GM23248 (cell line): ENCODE measurements at places on chromosomes 11 and 22. TPM values are rescaled to one million over a fixed set of nuclear protein-coding genes. Genes with fewer than 3 reads are reported as not detected.

DNA sequence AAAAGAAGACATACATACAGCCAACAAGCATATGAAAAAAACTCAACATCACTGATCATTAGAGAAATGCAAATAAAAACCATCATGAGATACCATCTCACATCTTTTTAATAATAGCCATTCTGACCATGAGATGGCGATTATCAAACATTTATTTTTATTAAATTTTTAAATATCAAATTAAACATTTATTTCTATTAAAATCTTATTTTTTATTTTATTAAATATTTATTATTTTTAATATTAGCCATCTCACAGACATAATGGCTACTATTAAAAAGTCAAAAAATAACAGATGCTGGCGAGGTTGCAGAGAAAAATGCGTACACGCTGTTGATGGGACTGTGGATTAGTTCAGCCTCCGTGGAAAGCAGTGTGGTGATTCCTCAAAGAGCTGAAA is 264.8 kb upstream of the TENM4 start:
- no peak overlapping the region for H3K4me3 ChIP-seq
- H3K27me3 ChIP-seq = no peaks in the 10 kb centered on the region
- no peaks in the 10 kb centered on the region for H3K36me3 ChIP-seq
- no peak overlapping the region for H3K27ac ChIP-seq
- H3K4me1 ChIP-seq = no peaks in the 10 kb centered on the region

DNA sequence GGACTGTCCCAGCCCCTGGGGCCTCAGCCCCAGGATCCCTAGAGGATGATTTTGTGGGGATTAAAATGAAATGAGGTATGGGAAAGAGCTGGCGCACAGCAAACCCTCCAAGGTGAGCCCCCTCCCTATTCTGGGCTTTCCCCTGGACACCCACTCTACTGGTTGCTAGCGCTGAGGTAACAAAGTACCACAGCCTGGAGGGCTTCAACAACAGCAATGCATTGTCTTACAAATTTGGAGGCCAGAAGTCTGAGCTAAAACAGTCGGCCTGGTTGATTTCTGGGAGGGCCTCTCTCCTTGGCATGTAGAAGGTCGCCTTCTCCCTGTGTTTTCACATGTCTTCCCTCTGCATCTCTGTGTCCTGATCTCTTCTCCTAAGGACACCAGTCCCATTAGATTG is 913.6 kb downstream of the NTM start:
- no peak overlapping the region for H3K4me3 ChIP-seq
- no peaks in the 10 kb centered on the region for H3K36me3 ChIP-seq
- H3K4me1 ChIP-seq = peaks cover 3% of the 10 kb centered on the region
- DNase-seq = no peak
- no peak overlapping the region for H3K27ac ChIP-seq

DNA sequence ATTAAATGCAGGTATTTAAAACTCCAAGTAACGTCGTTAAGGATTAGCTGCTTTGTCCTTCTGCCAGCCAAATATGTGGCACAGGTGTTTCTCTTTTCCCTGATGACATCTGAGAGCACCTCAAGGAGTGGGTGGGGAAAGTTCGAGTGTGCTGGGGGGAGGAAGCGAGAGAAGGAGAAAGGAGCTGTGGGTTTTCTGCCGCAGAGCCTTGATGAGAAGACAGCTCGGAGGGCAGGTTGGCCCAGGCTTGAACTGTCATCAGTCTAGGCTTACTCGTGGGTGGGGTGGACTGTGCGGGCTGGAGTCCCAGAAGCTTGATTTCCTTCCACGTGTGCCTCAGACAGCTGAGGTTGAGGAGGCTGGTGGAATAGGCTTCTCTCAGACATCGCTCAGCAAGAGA is 15.2 kb upstream of the SORL1-AS1 start:
- no peak overlapping the region for H3K27ac ChIP-seq
- no peak overlapping the region for H3K4me3 ChIP-seq
- DNase-seq = peak; percentile 24
- no peaks in the 10 kb centered on the region for H3K36me3 ChIP-seq
- H3K27me3 ChIP-seq = no peaks in the 10 kb centered on the region

- H3K27ac ChIP-seq = no peak overlapping the region
- H3K4me1 ChIP-seq = no peaks in the 10 kb centered on the region
- H3K36me3 ChIP-seq = no peaks in the 10 kb centered on the region
- no peak overlapping the region for H3K4me3 ChIP-seq
- DNase-seq = no peak
Observed at GRCh38 chr11:89205378-89205777, 27.7 kb downstream of the TYR start.

- H3K4me1 ChIP-seq = no peaks in the 10 kb centered on the region
- no peak for DNase-seq
Observed at GRCh38 chr11:539971-540481, 2.7 kb downstream of the LRRC56 start.

- peaks cover 43% of the 10 kb centered on the region for H3K27me3 ChIP-seq
- no peaks in the 10 kb centered on the region for H3K36me3 ChIP-seq
- DNase-seq = no peak
- H3K4me3 ChIP-seq = no peak overlapping the region
- H3K27ac ChIP-seq = no peak overlapping the region
Observed at GRCh38 chr22:50009251-50009650, 3.3 kb downstream of the IL17REL start.

- DNase-seq = peak; percentile 60
- no peak overlapping the region for H3K27ac ChIP-seq
Observed at GRCh38 chr11:124740277-124740882, 638 bp downstream of the NRGN start.

- H3K36me3 ChIP-seq = no peaks in the 10 kb centered on the region
- DNase-seq = no peak
- H3K27me3 ChIP-seq = no peaks in the 10 kb centered on the region
- H3K4me1 ChIP-seq = no peaks in the 10 kb centered on the region
- no peak overlapping the region for H3K4me3 ChIP-seq
Observed at GRCh38 chr22:48709453-48709852, 1118.2 kb downstream of the BRD1 start.

GRCh38 chr11:67648140-67648795 is 2.3 kb downstream of the ACY3 start:
- no peaks in the 10 kb centered on the region for H3K27me3 ChIP-seq
- no peaks in the 10 kb centered on the region for H3K36me3 ChIP-seq
- no peak overlapping the region for H3K4me3 ChIP-seq
- DNase-seq = peak; percentile 22
- no peak overlapping the region for H3K27ac ChIP-seq

DNA sequence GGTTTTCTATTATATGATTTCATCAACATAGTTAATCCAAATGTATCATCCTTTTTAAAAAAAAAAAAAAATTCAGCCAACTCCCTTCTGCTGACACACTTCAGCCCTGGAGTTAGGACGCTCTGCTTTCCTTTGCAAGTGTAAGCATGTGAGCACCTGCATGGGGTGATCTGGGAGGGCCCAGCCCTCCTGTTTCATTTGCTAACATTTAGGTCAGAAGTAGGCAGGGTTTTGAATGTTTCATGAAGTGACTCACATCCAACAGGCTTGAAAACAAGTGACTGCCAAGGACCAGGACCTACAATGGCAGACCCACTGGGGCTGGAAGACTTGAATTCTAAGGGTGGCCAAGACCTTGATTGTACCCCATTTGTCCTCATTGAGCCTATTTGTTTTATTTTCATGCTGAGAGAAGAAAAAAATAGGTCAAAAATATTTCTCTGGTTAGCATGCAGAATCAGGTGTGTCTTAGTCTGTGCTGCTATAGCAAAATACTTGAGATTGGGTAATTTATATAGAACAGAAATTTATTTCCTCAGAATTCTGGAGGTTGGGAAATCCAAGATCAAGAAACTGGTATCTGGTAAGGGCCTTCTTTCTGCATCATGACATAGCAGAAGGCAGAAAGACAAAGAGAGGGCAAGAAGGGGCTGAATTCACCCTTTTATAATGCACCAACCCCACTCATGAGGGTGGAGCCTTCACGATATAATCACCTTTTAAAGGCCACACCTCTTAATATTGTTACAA is 137.6 kb downstream of the CD44 start:
- H3K4me1 ChIP-seq = peaks cover 22% of the 10 kb centered on the region
- no peaks in the 10 kb centered on the region for H3K27me3 ChIP-seq
- no peak overlapping the region for H3K4me3 ChIP-seq
- H3K27ac ChIP-seq = 0 out of 2 replicates have a peak overlapping the region, but pooled peaks have one; percentile 16

DNA sequence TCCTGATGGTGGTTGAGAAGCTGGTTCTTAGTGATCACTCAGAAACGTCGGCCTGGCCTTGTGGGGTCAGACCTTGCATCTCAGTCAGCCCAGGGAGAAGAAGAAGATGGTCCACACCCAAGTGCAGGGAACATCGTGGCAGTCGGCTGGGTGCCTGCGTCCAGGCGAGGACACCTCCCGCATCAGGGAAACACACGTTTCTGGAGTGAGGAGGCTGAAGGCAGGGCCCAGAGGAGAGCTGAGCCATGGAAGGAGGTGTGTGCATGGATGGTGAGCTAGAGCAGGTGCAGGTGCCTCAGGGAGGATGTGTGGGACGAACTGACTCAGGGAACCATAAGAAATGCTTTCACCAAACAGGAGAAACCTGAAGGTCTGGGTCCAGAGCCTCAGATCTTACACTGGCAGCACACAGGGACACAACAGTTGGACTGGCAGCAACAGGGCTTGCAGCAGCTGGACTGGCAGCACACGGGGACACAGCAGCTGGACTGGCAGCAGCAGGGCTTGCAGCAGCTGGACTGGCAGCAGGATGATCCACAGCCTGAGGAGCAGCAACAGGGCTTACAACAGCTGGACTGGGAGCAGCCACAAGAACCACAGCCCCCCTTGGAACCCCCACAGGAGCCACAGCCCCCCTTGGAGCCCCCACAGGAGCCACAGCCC is 632 bp downstream of the KRTAP5-2 start:
- H3K4me1 ChIP-seq = no peaks in the 10 kb centered on the region
- no peak overlapping the region for H3K4me3 ChIP-seq
- no peak overlapping the region for H3K27ac ChIP-seq
- no peak for DNase-seq

GRCh38 chr11:105636496-105636895 is 26.6 kb downstream of the GRIA4 start:
- no peak for DNase-seq
- no peaks in the 10 kb centered on the region for H3K36me3 ChIP-seq
- H3K27ac ChIP-seq = no peak overlapping the region
- H3K27me3 ChIP-seq = no peaks in the 10 kb centered on the region

DNA sequence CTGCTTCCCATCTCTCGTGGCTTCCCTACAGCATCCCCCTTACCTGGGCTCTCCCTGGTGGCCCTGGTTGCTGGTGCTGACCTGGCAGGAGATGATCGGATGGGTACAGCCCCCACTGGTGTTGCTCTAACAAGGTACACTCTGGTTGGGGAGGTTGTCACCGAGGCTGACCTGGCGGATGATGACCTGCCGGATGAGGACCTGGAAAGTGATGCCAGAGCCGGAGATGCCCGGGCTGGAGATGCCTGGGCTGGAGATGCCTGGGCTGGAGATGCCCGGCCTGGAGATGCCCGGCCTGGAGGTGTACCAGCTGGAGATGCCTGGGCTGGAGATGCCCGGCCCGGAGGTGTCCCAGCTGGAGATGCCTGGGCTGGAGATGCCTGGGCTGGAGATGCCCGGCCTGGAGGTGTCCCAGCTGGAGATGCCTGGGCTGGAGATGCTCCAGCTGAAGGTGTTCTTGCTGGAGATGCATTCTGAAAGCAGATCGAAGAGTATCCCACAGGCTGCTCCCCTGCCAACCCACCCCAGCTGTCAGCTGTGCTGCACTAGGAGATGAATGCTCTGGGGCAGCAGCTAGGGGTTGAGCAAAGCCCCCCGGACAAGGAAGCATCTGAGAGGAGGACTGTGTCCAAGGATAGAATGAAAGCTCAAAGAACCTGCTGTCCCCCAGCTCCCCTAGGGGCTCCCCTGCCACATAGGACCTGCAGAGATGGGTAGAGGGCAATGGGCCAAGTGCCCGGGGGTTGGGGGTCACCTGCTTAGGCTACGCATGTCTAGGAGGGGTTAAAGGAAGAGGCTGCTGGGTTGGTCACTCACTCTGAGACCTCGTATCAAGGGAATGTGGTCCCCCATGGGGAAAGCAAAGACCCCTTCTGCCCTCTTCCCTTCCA is 10.6 kb downstream of the TMPRSS13 start:
- H3K4me1 ChIP-seq = no peaks in the 10 kb centered on the region
- no peak overlapping the region for H3K4me3 ChIP-seq
- no peaks in the 10 kb centered on the region; the same call in 1 of the 2 replicates for H3K27me3 ChIP-seq
- no peak overlapping the region for H3K27ac ChIP-seq
- H3K36me3 ChIP-seq = no peaks in the 10 kb centered on the region
- DNase-seq = no peak

DNA sequence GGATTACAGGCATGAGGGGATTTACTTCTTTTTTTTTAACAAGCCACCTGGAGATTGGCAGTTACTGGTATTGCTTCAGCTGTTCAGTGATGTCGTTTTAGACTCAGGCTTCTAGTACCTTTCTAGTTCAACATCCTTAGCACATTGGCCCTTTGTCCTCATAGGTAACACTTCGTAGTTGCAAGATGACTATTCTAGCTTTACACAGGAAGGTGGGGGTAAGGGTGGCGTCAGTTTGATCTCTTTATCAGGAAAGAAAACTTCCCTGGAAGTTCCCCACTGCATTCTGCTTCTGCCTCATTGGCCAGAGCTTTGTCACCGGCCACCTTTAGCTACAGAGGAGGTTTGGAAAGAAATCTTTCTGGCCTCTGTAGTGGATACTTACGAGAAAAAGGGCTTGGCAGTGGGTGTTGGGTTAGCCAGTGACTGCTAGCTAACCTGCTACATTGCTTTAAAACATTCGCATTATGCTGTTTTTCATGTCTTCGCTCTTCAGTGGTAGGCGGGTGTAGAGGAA is 40.7 kb downstream of the SFI1 start:
- H3K27me3 ChIP-seq = no peaks in the 10 kb centered on the region
- H3K4me3 ChIP-seq = no peak overlapping the region
- no peak for DNase-seq
- H3K27ac ChIP-seq = no peak overlapping the region

- H3K4me1 ChIP-seq = no peaks in the 10 kb centered on the region
- peaks cover 12% of the 10 kb centered on the region; the same call in 1 of the 2 replicates for H3K27me3 ChIP-seq
- H3K27ac ChIP-seq = no peak overlapping the region
- no peaks in the 10 kb centered on the region for H3K36me3 ChIP-seq
- no peak for DNase-seq
Observed at GRCh38 chr11:101511065-101511464, 72.7 kb downstream of the TRPC6 start.

C11orf16 gene
- total RNA-seq = not detected in 2 replicates

ZNHIT2 gene
- 12.3 and 13.2 TPM in 2 replicates for total RNA-seq

FJX1 gene
- 30.9 and 37.0 TPM in 2 replicates for total RNA-seq

CHRM1 gene
- not detected in 2 replicates for total RNA-seq

MS4A4A gene
- not detected in 2 replicates for total RNA-seq
